Forelimb muscle (tissue), 1 donor: ENCODE measurements at places on chromosomes 7 and 10. TPM values are rescaled to one million over a fixed set of nuclear protein-coding genes. Genes with fewer than 3 reads are reported as not detected.
A peak's percentile ranks its signal among the peaks of the same experiment; 100 is the strongest.

The ACTL6B gene
- not detected for polyA plus RNA-seq

The FEZF1 gene
- polyA plus RNA-seq = not detected

GRCh38 chr7:68166525-68166924 is 1169.9 kb downstream of the TYW1 start:
- DNase-seq = no peak

The MYH16 gene
- polyA plus RNA-seq = 0.18 TPM

The SEPHS1 gene
- polyA plus RNA-seq = 52.4 TPM

DNA sequence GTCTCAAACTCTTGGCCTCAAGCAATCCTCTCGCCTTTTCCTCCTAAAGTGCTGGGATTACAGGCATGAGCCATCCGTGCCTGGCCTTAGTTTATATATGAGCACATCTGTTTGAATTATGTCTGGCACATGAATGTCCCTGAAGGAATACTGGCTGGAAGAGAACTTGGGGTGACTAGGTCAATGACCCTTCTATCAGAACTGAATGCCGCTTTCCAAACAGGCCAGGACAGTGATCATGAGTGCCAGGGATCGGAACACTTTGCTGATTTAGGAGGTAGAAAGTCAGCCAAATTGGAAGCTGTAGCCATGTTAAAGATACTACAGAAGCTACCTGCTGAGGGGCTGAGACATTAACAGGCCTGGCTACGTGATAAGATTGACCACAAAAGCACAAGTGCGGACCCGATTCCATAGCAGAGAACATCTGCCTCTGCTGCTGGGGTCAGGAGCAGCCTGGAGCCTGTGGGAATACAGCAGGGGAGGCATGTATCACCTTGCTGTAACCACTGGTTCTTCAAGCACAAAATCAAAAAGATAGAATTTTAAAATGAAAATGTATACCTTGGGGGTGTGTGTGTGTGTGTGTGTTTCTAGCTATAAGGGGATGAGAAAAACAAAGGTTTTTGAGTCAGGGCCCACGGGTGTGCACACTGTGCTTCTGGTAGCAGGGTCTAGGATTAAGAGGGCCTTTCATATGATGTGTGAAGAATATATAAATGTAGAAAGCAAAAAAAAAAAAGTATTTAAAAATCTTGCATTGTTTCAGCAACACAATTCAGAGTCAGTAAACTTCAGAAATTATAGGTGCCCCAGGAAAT is 293.7 kb downstream of the BBS9 start:
- DNase-seq = no peak

The CHN2 gene
- 16.0 TPM for polyA plus RNA-seq

GRCh38 chr7:104848138-104848990 is 165.6 kb upstream of the KMT2E start:
- DNase-seq = peak; percentile 22

- DNase-seq = no peak
Measured at GRCh38 chr7:163298-163695, 29.1 kb upstream of the FAM20C start.

The RUFY2 gene
- 16.6 TPM for polyA plus RNA-seq

DNA sequence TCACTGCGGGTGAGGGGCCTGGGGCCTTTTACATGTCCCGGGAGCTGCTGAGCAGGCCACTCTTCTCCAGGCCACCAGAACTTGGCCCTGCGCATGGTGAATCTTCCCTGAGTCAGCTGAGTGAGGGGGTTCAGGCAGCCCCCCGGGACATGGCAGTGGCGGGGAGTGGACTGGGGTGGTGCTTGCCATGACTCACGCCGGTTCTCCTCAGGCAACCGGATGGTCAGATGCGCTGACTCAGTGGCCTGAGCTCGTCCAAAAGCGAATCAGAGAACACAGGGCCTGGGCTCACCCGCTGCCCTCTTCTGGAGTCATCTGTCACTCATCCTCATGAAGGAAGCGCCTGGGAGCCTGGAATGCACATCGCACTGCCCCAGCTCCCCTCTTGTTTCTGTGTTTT is 33.5 kb downstream of the HTRA1 start:
- DNase-seq = no peak

The AFAP1L2 gene
- polyA plus RNA-seq = 34.0 TPM

The PARP12 gene
- 11.3 TPM for polyA plus RNA-seq

The GNG11 gene
- 21.8 TPM for polyA plus RNA-seq

GRCh38 chr10:5971315-5971832 is 6.0 kb downstream of the IL15RA start:
- DNase-seq = no peak

DNA sequence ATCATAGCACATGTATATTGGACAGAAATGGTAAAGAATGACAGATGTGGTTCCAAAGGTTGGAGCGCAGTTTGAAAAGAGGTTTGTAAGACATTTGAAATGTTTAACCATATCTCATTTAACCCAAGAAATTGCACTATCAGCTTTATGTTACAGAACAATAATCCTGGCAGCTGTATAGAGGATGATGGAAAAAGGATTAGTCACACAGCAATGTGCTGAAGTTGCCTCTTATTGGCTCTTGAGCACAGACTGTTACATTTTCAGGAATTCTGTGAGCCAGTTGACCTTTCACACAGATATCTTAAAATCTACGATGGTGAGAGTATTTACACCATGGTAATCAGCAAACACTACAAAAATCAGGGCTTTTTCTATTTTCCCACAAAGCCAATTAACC is 3.9 kb downstream of the COG5 start:
- DNase-seq = no peak

DNA sequence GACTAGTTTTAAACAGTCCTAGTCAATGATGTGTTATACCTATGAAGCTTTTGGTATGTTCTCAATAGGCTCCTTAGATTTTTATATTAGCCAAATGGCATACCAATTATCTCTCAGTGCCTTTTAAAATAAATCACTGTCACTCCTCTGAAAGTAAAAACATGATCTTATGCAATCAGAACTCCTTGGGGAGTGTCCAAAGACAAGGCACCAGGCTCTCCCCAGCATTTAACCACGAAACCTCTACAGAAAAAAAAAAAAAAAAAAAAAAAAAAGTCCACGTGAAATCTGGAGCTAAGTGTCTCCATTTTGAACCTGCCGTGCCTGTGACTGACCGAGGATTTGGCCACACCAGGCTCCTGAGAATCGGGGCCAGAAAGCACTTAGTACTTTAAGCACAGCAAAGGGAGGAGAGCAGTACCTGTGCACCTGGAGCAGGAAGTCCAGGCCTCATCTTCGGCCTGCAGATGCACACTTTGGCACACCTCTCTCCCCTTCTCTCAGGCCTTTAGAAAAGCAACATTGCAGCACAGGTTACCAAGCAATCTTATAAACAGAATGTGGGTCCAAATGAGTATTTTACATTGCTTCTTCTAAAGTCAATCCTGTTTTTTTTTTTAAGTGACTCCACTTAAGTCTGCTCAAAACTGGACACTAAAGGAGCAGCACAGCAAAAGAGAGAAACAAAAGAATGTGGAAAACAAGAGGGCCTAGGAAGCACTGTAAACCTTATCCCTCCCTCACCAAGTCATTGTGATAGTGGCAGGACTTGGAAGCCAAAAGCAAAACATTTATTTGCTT is 1.5 kb downstream of the FAM13C start:
- no peak for DNase-seq

DNA sequence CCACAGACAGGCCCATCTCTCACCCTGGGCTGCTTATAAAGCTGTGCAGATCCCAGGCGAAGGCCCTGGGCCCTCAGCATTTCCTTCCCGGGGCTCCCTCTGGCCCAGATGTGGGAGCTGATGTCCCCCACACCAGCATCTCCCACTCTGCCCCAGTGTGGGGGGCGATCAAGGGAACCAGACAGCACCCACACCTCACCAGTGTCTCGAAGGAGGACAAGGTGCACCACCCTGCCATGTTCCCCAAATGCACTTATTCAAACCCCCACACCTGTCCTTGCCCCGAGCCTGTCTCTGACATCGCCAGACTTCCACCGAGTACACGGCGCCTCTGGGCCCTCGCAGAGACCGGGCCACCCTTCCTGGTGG is 19.6 kb downstream of the DPYSL4 start:
- DNase-seq = no peak

The MYPN gene
- 93.8 TPM for polyA plus RNA-seq

GRCh38 chr7:94174375-94174774 is 170.2 kb upstream of the BET1 start:
- no peak for DNase-seq

The TRIL gene
- polyA plus RNA-seq = 24.3 TPM

GRCh38 chr7:86908948-86909347 is 150.5 kb downstream of the ELAPOR2 start:
- no peak for DNase-seq

The ICA1 gene
- 4.6 TPM for polyA plus RNA-seq

- DNase-seq = no peak
Measured at GRCh38 chr7:37342688-37343471, 105.8 kb downstream of the ELMO1 start.

The FGFR2 gene
- 0.54 TPM for polyA plus RNA-seq

- DNase-seq = no peak
Measured at GRCh38 chr7:80779456-80779855, 139.4 kb downstream of the SEMA3C start.

DNA sequence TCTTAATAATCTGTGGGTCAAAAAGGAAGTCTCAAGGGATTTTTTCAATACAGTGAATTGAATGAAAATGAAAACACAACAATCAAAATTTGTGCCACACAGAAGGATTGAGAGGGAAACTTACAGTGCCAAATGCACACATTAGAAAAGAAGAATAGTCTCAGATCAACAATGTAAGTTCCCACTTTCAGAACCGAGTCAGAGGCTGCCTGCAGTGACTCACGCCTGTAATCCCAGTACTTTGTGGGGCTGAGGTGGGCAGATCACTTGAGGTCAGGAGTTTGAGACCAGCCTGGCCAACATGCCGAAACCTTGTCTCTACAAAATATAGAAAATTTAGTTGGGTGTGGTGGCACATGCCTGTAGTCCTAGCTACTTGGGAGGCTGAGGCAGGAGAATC is 12.5 kb upstream of the KEL start:
- DNase-seq = no peak

- DNase-seq = no peak
Measured at GRCh38 chr7:136526408-136527105, 341.9 kb upstream of the CHRM2 start.

The CXCL12 gene
- 206 TPM for polyA plus RNA-seq

The CALCR gene
- 11.1 TPM for polyA plus RNA-seq

DNA sequence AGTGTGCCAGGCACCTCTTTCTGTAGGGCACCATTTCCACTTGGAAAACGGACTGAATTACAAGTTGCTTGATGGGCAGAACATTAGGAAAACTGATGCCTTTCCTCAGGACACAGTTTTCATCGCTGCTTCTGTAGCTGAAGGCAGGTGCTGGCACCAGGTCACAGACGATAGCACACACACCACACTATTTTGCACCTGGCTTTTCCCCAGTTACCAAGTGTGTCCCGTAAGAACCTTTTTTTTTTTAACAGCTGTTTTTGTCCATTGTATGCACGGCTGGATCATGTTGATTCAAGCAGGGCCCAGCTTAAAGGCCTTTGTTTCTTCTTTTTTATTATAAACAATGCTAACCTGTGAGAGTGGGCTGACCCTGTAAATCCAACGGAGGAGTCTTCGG is 1.3 kb upstream of the GET4 start:
- no peak for DNase-seq

- DNase-seq = peak; percentile 31
Measured at GRCh38 chr7:86932038-86932512, 127.4 kb downstream of the ELAPOR2 start.

DNA sequence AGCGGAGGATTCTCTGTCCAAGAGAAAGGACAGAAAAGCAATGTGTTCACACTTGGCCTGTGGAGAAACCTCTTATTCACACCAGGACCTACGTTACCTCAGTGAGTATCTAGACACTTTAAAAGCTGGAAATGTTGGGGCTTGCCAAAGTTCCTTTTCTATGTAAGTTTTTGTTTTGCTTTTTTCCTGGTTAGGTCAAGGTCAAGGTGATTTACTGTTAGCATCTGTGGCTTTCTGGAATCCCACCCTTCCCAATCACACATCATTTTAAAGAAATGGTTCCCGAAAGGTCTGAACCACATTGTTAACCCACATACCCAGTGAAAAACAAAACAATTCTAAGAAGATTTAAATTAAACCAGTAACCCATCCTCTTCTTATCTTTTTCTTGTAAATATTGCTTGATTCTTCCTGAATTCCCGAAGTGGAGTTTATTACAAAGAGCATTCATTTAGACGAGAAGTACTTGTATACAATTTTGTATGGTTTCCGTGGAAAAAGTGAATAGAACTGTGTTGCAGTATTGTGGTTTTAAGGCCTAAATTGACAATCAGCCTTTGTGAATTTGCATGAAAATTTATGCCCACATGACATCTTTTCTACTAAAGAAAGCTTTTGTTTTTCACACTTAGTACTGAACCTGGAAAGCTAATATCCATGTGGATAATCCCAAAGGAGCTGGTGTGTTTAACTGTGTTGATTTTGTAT is 827.0 kb upstream of the IGFBP3 start:
- no peak for DNase-seq

The ANXA11 gene
- 95.1 TPM for polyA plus RNA-seq

- no peak for DNase-seq
Measured at GRCh38 chr7:151373599-151373998, 32.0 kb downstream of the NUB1 start.

DNA sequence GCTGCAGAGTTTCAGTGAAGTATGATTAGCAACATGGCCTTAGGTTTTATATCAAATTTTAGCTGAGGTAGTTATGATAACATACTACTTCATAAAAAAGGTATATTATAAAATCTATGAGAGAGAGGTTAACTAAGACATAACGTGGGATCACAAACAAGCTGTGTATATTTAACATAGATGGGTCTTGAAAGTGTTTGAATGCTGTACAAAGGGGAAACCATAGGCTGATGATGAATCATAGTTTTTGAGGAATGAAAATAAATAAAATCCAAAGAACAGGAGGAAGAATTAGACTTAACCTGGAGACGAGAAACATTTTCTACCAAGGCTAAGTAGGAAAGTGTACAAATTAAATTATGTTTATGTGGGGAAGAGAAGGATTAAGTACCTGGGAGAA is 119.0 kb downstream of the GNAI1 start:
- DNase-seq = no peak

DNA sequence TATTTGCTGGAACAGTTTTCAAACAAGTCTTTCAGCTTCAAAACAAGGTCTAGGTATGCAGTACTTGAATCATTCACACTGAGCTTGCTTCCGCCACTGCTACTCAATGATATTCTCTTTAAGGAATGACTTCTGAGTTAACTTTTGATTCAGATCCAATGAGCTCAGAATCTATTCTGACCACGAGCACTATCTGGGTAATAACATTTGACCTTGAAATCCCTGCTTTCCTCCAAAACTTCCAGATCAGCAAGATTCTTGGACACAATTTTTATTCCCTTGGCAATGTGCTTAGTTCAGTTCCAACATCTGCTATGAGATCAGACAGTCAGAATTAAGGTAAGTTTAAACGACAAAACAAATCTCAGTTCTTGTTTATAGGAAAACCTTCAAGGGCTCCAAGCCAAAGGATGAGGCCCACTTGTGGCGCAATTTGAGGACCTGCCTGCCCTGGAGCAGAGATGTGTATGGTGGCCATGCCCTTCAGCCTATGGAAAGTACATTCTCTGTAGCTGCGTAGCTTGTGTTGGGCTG is 87.2 kb downstream of the RNF216 start:
- DNase-seq = no peak

The ATOH7 gene
- 0.15 TPM for polyA plus RNA-seq

- DNase-seq = no peak
Measured at GRCh38 chr7:103343758-103344452, 662 bp downstream of the DNAJC2 start.

The PNLIPRP2 gene
- polyA plus RNA-seq = 0.25 TPM
